ENCODE measurements at places on chromosomes 1 and 21.

DNA sequence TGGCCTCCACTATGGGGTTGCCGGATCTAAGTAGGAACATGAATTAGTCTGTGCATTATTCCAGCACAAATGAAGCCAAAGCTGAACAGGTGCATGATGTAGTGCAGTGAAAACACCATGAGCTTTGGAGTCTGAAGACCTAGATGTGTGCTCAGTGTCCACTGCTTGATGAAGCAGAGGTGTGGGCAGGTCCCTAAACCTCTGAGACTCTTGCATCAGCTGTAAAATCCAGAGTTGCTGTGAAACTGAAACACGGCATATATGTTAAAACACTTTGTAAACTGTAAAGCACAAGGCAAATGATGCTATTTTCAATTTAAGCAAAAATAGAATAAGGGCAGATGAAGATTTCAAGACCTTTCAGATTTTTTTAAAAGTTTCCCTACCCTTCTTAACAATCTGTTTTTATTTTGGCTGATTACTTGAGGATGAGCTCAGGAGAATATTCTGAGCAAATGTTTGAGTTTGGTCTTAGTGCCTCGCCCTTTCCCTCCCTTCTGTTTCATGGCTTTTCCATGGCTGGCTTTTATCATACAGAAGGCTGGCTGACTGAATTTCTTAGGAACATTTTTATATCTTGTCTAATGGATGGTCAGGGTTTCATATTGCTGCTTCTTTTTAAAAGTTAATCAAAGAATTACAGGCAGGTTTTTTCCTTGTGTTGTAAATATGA, 221.8 kb downstream of the NTNG1 start:
- DNase-seq, result no peak

DNA sequence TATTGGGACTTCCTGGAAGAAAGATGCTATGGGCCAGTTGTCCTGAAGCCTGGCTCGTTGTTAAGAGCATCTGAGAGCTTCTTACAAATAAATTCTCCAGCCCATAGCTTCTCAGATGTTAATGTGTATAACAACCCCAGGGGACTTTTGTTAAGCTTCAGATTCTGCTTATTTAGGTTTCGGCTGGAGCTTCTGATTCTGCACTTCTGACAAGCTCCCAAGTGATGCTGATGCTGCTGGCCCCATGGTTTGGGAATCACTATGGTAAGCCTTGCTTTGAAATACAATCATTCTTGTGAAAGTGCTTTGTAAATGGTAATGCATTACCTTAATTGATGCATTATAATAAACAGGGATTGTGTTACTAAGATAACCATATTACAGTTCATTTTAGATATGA, 281.8 kb upstream of the PLD5 start:
- DNase-seq, result peak; percentile 17

GRCh38 chr1:156725683-156726280, 2.5 kb upstream of the METTL25B start:
- DNase-seq, result peak; percentile 58

GRCh38 chr1:33853431-33853830, 10.4 kb upstream of the HMGB4 start:
- no peak for DNase-seq

DNA sequence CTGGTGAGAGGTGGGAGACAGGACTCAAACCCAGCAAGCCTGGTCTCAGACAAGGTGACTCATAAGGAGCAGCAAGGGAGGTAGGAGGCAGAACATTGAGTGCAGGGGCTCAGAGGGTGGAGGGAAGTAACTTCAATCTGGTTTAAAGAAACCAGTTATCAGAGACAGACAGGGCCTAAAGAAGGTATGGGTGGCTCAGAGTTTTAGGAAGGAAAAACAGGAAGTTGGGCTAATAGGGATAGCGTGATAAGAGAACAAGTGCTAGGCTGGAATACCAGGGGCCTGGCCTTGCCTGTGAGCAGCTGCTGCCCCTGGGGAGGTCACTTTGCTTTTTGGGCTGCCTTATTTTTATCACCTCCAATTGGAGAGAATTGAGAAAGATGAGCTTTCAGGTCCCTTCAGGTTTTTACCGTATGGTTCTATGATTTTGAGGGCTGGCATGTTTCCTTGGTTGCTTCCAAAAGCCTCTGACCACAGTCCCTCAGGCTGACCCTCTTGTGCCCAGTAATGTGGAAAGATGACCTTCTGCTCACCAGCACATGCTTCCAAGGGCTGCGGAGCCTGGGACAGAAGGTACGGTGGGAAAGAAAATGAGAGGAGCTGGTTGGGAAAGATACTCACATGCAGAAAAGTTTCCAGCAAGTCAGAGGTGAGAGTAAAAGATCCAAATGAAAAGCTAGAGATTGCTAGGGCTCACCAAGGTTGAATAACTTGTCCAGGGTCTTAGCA, 77.0 kb downstream of the DDR2 start:
- DNase-seq, result no peak

DNA sequence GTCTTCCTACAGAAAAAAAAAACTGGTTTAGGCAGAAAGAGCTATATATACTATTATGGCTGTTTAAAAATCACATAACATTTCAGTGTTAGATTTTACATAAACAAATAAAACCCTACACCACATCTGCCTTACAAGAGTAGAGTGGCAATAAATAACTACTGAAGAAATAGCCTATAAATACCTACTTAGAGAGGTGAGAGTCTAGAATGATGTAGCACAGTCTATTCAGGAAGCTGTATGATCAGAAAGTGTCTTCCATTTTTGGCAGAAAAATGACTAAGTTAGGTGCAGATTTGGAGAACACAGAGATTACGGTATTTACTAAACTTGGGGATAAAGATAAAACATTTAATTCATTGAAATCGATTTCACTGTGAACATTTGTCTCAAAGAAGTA, 75.5 kb downstream of the VAV3 start:
- no peak for DNase-seq

GRCh38 chr1:240424740-240425464, 187.1 kb downstream of the GREM2 start:
- no peak for DNase-seq

- DNase-seq, result no peak
Measured at GRCh38 chr1:230907472-230908205, 39.3 kb upstream of the C1orf198 start.

GRCh38 chr1:230866171-230867070, 1.9 kb downstream of the C1orf198 start:
- no peak for DNase-seq

GRCh38 chr1:152630596-152630995, 7.7 kb upstream of the LCE3A start:
- no peak for DNase-seq

Measured in NCI-H1436 (cell line).